Suppressor macrophage (primary cell): ENCODE measurements at places on chromosomes 6 and 20.

DNA sequence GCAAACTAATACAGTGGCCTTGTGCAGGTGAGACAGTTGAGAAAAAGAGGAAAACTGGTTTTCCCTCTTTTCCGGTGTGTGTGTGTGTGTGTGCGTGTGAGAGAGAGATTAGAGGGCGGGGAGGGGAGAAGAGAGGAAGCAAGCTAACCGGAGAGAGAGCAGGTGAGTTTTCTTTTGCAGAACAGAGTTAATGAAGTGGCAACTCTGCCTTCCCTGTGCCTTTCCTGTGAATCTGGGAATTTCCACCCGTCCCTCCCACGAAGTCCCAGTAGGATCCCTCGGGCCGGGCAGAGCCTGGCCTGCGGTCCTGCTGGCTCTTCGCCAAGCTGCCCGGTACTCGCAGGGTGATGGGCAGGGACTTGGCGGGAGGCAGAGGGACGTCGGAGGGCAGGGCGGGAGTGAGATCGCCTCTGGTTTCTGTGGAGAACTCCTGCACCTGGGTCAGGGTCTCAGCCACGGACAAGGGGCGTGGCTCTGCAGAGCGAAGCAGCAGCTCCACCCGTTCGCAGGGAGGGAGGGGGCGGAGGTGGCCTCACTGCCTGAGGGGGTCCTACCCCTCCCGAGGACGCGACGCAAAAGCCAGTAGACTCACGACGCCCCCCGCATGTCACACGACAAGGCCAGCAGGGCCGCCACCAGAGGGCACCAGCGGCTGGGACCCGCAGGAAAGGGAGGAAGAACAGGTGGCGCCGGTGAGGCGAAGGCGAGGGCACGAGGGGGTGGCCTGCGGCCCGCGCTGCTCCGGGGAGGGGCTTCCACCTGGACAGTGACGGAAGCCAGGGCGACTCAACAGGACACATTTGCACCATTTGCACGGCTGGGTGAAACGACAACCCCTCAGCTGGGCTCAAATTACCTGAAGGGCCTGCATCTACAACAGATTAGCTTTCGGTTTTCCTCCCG, 51.2 kb upstream of the RNF182 start:
- peak; percentile 47 for DNase-seq

- no peak for DNase-seq
Measured at GRCh38 chr20:62006482-62006881, 59.2 kb downstream of the TAF4 start.

DNA sequence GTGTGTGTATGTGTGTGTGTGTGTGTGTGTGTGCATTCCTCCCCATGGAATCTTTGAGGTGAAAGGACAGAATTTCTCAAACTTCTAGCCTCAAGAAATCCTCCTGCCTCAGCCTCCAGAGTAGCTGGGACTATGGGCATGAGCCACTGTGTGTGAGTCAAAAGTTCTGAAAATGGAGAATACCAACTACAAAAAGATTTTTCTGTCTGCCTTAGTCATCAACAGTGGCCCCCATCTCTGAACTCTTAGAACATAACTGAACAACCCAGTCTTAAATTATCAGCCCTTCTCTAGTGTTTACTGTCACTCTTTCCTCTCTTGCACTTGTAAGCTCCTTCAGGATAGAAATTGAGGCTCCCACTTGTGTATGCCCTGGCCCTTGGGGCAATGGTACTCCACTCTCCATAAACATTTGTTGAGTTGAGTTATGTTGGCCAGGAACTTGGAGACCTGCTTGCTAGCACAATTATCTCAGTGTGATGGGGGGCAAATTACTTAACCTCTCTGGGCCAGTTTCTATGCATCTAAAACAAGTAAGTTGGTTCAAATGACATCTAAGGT, 35.3 kb upstream of the CLIC5 start:
- DNase-seq = no peak

- DNase-seq = no peak
Measured at GRCh38 chr6:149057464-149057840, 260.1 kb upstream of the TAB2 start.

DNA sequence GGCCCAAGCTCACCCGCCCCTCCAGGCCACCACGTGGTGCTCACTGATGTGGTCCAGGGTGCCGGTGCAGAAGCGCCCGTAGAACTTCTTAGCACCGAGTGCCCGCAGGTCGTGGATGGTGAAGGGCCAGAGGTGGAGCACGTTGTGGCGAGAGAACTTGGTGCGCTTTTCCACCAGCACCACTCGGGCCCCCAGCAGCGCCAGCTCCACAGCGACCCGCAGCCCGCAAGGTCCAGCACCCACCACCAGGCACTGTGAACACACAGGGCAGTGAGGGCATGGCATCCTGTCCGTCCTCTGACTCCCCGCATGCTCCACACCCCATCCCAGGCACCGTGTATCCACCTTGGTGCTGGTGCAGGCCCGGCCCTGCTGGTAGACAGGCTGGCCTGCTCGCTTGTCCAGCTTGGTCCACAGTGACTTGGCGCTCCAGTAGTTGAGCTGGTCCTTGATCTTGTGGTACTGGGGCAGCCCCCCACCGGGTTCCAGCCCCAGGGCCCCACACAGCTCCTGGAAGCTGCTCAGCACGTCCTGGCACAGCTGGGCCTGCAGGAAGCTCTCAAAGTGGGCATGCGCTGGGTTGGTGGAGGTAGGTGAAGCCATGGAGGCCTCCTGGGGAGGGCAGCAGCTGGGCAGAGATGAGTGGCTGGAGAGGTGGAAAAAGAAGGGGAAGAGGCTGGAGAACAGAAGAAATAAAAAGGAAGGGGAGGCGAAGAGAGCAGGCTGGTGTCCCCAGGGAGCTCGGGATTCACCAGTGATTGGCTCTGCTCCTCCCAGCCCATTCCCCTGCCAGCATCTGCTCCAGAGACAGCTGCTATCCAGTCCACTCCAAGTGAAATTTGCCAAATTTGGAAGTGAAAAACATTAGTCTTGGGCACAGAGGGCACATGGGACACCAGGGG, 1.7 kb downstream of the MICAL1 start:
- DNase-seq = peak; percentile 39

DNA sequence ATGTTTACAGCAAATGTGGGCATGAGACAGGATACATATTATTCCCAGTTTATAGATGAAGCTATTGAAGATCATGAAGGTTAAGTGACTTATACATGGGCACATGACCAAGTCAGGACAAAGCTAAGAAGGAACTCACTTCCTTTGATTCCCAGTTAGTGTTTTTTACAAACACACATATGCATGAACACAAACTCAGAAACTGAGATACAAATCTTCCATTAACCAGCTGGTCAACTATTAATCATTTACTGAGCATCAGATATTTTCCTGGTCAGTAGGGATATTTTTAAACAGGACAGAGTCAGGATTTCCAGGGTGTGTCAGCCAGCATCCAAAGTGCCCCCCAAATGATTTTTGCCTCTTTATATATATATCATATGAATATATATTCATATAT, 222.2 kb downstream of the OGFRL1 start:
- DNase-seq = no peak

- no peak for DNase-seq
Measured at GRCh38 chr6:39416728-39417127, 94.2 kb upstream of the KCNK16 start.

GRCh38 chr6:75345413-75345812, 60.8 kb upstream of the TMEM30A start:
- no peak for DNase-seq

- no peak for DNase-seq
Measured at GRCh38 chr6:13788820-13789219, 25.5 kb downstream of the MCUR1 start.

DNA sequence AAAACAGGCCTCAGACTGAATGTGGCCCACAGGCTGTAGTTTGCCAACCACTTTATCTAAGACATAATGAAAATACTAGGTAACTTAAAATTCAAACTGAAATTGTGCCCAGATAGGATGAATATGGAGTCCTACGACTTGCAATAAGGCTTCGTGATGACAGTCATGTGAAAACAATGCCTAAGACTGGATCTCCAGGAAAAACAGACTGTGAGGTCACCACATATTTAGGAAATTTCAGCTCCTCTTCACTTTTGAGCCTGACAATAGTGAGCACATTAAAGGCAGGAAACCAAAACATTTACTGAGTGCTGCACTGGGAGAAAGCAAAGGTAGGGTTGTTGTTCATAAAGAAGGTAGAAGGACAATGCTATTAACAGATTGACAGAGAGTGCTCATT, 50.0 kb downstream of the RTN4IP1 start:
- DNase-seq = no peak

DNA sequence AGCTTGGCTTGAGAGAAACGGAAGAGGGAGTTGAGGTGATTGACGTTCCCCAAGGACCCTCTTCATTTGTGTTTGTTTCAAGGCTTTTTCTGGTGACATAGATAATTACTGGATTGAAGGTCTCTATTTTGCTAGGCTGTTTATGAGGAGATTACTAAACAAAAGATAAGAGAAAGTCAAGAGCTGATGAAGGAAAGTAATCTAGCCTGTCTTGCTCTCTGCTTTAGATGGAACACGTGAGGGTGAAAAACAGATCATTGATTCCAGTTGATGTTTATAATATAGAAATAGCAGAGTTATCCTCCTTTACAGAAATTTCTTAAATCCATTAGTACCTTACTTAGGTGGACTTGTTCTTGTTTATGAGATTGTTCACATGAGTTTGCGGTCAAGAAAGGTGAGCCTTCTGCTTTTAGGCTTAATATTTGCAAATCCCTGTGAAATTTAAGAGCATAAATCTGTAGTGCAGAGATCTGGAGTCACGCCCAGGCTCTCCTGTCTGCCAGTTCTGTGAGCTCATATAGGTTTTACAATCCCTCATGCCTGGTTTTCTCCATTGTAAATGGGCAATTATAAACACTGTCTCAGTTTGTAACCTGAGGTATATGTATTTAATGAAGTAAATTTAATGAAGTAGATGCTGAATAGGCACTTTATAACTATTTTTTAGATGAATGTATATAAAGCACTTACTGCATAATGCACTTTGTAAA, 272.8 kb downstream of the NKAIN2 start:
- no peak for DNase-seq

DNA sequence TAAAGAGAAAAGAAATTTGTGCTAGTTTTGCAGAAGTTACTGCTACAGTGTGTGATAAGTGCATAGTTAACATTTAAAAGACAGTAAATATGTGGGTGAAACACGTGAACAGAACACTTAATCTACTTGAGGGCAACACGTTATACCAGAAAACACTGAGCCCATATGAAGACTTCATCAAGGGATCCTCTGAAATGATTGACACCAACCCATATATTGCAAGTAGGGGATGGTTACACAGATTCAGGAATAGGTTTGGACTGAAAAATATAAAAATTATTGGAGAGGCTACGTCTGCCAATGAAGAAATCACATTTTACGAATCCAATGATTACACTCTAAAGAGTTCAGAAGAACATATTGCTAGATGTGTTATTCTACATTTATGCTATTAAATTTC, 185.6 kb downstream of the GPX5 start:
- no peak for DNase-seq

- DNase-seq = no peak
Measured at GRCh38 chr20:40191573-40191972, 497.5 kb downstream of the MAFB start.

GRCh38 chr6:161546632-161547031, 272.8 kb upstream of the AGPAT4 start:
- DNase-seq = no peak

GRCh38 chr6:56671651-56672461, 29.2 kb upstream of the DST start:
- peak; percentile 81 for DNase-seq

- no peak for DNase-seq
Measured at GRCh38 chr6:86423571-86423970, 513.8 kb upstream of the HTR1E start.

- DNase-seq = no peak
Measured at GRCh38 chr6:28791002-28791383, 132.8 kb downstream of the TRIM27 start.

- DNase-seq = no peak
Measured at GRCh38 chr20:53805895-53806384, 212.3 kb upstream of the ZNF217 start.

DNA sequence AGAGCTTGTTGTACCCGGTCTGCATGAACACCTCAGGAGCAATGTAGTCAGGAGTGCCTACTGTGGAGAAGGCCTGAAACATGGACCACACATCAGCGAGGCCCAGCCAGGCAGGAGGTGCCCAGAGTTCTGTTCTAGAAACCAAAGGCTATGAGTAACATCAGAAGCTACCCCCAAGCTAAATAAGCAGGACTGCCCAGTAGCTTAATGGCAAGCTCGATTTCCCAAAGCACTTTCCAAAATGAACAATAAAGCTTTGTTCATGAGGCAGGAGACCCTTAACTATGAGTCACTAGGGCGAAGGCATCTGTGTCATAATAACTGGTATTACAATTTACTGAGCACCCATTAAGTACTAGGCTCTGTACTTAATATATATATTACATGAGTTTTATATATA, 47.4 kb downstream of the STK38 start:
- DNase-seq = no peak

DNA sequence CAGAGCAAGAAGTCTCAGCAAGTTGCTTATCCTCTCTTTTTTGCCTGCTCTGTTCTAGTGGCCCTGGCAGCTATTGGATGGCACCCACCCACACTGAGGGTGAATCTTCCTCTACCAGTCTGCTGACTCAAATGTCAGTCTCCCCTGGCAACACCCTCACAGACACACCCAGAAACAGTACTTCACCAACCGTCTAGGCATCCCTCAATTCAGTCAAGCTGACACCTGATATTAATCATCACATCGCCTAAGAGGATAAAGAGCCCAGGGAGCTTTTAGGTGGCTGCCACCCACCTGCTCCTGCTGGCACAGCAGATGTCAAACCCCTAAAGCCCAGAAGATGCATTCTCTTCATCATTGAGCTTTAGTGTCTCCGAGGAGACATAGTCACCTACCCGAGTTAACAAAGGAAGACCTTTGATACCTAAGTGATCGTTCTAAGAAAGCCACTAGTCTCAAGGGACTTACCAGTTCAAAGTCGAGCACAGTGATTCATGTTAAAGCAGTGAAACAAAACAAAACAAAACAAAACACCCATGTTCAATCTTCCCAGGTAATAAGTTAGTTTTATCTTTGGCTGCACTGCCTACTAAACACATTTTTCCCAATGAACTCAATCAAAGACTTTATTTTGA, 97.7 kb upstream of the KCNQ5 start:
- DNase-seq = no peak

GRCh38 chr6:3347826-3348225, 89.1 kb downstream of the PSMG4 start:
- DNase-seq = no peak

DNA sequence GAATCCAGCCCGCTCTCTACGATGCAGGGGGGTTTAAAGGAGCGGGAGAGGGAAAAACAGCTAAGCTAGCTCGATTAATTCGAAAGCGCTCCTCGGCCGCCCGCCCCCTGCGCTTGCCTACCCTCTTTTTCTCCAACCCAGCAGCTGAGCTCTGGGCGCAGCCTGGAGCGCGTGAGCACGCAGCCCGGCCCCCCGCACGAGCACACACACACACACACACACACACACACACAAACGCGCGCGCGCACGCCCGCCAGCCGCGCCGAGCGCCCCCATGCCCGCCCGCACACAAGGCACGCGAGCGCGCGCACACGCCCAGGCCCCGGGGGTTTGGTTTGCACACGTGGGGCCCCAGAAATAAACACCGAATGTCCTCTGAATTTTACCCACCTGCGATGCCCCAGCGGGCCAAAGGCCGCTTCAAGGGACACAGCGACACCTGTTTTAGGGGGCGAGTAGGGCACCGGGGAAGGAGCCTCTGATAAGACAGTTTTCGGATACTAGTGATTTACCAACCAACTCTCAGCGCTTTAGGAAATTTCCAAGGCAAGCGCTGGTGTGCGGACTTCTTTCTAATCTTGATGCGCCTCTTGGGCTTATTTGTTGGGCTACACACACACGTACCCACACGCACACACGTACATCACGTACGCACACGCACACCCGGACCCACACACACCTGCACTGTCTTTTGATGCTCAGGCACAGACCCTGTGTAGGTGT, 802 bp upstream of the NRN1 start:
- DNase-seq = no peak
